Activated CD4-positive, alpha-beta T cell treated with anti-CD3 and anti-CD28 coated beads, Interleukin-2, Interleukin-4, amounts not matched to agents 100 ng/mL and 50 ng/mL, durations not matched to agents 16 hours and 8 hours (primary cell): ENCODE measurements at places on chromosomes 4 and X.

DNA sequence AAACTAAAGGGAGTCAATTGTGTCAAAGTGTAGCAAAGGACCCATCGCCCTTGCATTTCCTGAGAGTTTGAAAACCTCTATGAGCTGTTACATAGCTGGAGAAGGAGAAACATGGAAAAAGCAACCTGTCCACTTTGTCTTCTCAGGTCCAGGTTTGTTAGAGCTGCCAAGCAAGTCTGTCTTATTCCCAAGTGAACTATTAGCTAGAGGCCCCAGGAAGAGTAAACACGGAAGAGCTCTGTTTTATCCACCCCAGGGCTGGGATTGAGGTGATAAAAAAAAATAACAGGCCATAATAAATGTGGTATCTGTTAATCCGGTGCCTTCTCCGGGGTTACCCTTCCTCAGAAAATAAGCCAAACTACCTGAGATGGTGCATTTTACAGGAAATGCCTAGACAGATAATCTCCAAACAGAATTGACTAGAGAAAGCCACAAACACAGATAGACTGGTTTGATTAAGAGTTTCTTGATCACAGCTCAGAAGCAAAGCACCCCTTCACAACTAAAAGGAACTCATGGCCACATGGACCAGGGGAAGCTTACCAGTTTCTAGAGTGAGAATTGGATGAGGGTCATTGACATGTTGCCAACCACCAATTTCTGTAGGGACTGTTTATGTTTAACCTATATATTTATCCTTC, 35.9 kb upstream of the RELL1 start:
- DNase-seq: peak; percentile 80

GRCh38 chr4:98638661-98639060, 19.8 kb downstream of the TSPAN5 start:
- no peak for DNase-seq

DNA sequence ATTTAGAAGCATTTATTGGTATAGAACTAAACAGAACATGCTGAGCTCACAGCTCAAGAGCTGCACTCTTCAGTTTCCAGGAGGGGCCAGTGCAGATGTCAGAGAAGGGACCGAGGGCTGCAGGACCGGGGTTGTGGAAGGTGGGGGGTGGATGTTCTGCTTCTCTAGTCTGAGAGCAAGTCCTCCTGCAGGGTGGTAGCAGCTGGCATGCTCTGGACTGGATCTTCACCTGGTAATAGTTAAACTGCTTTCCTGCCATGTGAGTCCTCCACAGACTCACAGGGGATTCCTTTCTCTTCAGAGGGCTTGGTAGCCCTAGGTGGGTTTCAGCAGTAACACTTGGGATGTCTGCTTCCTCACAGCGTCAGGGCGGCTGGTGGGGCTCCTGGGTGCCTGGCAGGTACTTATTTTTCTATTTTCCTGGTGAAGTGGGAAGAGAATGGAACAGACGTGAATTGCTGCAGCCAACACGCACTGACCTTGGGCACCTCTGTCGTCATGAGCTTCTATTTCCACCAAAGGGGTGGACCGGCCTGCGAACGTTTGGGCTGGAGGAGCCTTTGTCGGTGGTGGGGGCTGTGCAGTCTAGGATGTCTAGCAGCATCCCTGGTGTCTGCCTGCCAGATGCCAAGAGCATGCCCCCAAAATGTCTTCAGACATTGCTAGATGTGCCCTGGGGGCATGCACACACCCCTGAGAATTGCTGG, 2.5 kb downstream of the MAEA start:
- DNase-seq: no peak

DNA sequence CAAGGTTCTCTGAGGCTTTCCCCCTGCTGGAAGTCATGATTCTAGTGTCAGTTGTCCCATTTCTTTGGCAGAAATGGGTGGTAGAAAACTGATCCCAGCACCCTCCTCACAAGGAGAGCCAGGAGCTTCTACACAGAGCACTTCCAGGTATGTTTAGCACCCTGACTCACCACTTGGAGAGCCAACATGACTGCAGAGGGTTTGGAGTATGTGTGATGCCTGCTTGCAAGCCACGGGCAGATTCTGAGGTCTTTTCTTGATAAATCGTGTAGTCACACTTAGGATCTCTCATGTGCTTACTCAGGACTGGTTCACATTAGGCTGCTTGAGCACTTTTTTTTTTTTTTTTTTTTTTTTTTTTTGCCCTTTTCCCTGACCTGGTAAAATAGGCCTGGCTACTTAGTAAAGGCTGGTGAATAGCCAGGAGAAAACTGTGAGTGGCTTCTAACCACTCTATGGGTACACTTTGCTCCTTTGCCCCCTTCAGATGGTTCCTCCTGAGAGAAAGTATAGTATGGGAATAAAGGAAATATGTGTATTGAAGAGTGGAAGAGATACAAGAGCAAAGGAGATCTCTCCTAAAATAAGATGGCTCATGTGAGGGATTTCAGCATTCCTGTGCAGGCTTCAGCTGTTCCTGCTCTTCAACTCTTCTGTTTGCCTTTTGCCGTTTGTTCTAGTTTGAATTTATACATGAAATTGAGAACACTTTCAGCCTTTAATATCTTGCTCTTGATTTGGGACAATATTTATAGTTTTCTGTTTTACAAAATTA, 103.6 kb downstream of the EMCN start:
- DNase-seq: no peak

DNA sequence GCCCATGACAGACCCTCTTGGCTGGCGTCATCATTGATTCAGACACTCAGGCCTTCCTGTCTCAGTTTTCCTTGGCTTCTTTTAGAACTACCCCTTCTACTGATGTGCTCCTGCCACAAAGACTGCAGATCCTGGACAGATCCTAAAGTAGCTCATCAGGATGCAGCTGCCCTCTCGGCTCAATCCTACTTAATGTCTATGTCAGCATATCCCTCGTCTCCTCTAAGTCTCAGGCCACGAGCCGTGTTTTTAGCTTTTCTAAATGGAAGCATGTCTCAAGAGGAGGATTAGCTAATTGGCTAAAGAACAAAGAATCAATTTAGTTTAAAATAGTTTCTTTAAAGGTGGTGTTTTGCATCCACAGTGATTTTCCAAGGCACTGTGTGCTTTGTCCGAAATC, 447.7 kb downstream of the STIM2 start:
- DNase-seq: no peak

DNA sequence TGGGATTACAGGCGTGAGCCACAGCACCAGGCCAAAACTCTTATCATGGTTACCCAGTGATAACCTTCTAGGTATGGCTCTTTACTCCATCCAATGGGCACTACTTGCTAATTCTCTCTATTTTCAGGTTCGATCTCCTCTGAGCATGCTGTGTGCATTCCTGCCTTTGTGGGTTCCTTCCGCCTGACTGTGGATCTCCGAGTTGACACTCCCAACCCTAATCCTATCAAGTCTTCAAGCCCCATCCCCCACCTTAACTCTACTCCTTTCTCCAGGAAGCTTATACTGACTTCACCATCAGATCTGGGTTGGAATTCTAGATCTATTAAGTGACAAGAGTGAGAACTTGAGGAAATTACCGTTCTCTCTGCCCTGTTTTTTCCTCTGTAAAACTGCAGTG, 64.6 kb downstream of the ZAR1 start:
- no peak for DNase-seq

DNA sequence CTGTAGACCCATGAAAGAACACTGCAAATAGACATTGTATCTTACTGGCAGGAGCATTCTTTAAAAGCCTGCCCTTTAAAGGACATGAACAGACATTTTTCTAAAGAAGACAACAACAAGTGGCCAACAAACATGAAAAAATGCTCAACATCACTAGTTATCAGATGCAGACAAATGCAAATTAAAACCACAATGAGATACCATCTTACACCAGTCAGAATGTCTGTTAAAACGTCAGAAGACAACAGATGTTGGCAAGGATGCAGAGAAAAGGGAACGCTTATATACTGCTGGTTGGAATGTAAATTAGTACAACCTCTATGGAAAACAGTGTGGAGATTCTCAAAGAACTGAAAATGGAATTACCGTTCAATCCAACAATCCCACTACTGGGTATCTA, 77.2 kb downstream of the ATP10D start:
- no peak for DNase-seq
